ENCODE measurements at places on chromosomes 2 and 18.

- DNase-seq = no peak
Observed at GRCh38 chr18:51044928-51045585, 15.0 kb downstream of the SMAD4 start.

DNA sequence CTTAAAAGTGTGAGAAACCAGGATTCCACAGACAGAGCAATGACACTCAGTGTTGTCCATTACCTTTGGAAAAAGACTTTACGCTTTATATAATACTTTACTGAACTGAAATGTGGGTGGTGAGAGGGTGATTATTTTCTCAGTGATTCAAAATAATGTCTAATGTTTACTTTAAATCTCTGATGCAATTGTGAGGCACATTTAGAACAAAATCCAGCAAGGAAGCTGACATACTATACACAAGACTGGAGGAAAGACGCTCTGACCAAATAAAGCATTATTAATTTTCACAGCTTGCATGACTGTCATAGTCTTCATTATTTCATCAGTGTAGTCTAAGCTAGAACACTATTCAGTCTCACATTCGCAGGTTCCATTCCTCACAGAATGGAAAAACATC, 34.1 kb upstream of the STAT1 start:
- no peak for DNase-seq

GRCh38 chr2:132477436-132477835, 60.8 kb downstream of the GPR39 start:
- DNase-seq = no peak

GRCh38 chr18:58227361-58227930, 183.4 kb downstream of the NEDD4L start:
- no peak for DNase-seq

DNA sequence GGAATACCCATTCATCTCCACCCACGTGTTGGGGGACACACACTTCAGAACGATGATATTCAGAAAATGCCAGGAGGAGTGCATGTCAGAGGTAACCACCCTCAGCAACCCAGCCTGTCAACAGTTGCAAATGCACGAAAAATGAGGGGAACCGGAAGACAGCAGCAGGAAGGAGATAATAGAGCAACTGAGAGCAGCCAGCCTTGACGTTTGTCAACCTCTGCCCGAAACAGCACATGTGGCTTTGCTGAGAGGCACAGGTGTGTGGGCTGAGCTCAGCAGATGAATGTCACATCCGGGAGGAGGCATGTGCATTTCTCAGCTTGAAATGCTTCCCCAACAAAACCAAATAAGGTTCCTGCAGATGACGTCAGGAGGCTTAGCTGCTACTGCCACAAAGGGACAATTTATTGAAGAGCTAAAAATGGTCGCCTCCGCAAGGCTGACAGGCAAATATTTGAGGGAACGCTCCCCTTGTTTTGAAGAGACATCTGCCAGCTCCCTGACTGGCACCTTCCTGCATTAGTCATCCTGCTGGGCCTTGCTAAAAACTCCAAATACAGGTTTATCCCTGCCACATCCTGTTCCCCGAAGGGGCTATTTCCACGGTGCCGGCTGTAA, 419.0 kb downstream of the NBAS start:
- peak; percentile 16 for DNase-seq

DNA sequence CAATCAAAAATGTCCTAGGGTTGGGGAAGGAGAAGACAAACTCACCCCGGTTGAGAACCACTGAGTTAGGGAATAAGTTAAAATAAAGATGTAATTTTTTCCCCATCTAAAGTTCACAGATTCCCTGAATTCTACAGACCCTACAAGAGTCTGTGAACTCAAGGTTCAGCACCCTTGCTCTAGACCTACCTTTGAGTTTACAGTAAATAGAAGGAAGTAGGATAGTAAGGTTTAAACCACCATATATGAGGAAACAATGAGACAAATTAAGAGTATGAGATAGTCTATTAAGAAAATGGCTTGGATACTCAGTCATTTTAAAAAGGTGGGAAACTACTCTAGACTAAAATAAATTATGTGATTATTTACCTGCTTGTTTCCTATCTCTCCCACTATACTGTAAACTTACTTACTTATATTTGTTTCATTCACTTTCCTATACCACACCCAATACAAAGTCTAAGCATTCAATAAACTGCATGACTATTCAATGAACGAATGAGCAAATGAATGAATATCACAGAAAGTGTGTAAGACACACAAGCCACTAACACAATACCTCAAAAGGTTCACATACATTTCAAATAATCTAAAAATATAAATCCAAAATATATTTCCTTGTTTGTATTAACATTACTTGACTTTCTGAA, 13.4 kb downstream of the VPS54 start:
- DNase-seq = no peak

GRCh38 chr2:96359310-96359709, 23.7 kb downstream of the NCAPH start:
- no peak for DNase-seq

GRCh38 chr2:48175254-48175653, 269.0 kb upstream of the FBXO11 start:
- DNase-seq = no peak

DNA sequence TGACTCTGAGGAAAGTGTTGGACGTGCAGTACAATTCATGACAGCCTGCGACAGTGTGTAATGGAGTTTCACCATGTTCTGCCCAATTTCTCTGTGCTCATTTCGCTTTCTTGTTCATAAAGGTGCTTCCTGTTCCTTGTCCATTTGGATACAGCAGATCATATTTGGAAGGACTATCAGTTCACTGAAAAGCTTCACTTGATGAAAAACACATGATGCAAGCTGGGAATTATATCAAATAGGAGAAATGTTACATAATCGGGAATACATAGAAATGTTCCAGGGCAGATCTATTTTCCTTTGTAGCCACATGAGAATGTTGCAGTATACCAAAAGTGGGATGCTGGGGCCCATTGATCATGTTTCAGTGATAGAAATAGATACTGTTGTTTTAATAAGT, 266.3 kb upstream of the SLC14A2 start:
- DNase-seq = no peak

GRCh38 chr2:170739507-170740046, 24.4 kb downstream of the SP5 start:
- DNase-seq = no peak

DNA sequence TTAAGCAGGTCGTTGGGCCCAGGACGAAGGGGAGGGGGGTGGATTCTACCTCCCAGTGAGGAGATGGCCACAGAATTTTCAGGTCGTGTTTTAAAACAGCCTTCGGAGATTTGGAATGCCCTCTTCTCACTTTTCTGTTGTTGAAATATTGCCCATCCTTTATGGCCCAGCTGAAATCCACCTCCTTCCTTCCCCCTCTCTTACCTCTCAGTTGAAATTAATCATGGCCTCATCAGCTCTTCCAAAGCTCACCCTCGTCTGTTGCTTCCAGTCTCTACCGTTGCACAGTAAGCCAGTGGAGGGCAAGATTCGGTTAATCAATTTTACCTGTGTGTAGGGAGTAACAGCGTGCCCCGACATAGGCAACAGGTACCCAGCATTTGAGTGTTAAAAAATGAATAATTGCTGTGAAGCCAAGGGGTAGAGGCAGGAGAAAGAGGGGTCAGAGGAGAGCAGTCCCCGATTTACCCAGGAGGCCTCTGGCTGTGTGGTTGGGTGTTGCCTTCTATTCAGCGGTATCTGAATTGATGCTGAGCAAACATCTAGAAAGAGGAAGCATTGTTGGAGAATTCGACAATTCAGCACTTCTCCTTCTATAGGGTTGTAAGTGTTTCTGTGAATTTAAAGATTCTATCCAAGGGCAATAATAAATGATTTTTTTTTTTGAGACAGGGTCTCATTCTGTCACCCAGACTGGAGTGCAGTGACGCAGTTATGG, 8.6 kb upstream of the PDIA6 start:
- DNase-seq = no peak

DNA sequence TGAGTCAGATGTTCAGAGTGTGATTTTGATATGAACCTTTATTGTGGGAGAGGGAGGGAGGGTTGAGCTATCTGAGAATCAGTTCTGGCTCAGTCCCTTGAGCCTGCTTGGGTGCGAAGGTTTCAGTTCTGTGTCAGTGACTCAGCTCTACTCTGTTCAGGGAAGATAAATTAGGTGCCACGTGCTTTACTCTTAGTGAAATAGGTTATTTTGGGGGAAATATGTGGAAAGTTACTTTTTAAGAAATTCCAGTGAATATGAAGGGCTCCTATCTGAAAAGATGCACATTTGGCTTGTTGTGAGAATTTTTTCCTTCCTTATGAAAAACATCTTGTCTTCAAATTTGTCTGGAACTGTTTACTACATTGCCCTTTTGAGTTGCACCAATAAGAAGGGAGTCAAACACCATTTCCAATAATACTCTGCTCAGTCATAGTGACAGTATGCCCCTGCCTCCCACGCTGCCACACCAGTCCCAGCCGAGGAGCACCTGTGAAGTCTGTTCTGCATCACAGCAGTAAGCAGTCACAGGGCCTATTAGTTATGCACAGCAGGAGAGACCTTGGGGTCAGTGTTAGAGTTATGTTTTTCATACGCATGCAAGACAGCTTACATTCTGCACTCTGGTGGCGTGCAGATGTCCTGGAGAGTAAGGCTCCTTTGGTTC, 32.8 kb upstream of the DNAH7 start:
- DNase-seq = no peak

DNA sequence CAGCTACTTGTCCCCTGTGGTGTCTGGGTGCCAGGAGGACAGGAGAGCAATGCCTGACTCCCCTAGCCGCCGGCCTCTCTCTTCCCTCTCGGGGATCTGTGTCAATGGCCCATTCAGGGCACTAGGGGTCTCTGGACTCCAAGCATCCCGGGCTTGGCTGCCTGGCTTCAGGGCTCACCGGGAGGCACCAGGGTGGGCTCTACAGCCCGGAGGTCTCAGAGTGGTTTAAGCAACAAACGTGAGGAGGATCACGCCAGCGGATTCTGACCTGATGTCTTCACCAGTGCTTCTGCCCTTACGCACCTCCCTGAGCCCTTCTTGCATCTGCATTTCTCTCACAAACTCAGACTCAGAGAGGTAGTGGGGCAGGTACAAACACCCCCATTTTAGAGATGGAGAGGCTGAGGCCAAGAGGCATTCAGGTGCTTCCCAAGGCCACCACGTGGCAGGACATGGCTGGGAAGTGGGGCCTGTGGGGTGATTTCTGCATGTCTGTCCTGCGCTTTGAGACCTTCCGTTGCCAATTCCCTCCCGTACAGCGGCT, 243.0 kb downstream of the CELF4 start:
- no peak for DNase-seq

DNA sequence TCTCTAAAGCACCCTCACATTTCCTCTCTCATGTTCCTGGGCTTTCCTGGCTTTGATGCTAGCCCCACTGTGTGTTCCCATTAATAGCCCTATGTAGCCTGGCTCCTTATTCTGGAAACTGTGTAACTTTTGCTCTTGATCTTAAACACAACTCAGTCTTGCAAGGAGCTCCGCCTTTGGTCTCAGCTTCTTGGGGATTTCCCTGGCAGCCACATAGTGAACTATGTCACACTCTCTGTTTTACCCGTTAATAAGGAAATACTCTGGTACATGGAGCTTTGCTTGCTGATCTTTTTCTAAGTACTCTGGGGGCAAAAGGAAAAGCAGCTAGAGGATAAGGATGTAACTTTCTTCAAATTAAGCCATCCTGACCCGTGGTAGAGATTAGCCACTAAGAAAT, 259.3 kb downstream of the NEDD4L start:
- DNase-seq = no peak

GRCh38 chr2:42252464-42252863, 83.3 kb downstream of the EML4 start:
- no peak for DNase-seq

Measured in frontal cortex (tissue), 4 donors.